ENCODE measurements at places on chromosomes 2 and 18. TPM values are rescaled to one million over a fixed set of nuclear protein-coding genes. Genes with fewer than 3 reads are reported as not detected.

GRCh38 chr2:238069877-238070276, 9.1 kb downstream of the SCLY start:
- no peak overlapping the region for H3K4me3 ChIP-seq
- no peak for DNase-seq
- no peaks in the 10 kb centered on the region for H3K4me1 ChIP-seq

DNA sequence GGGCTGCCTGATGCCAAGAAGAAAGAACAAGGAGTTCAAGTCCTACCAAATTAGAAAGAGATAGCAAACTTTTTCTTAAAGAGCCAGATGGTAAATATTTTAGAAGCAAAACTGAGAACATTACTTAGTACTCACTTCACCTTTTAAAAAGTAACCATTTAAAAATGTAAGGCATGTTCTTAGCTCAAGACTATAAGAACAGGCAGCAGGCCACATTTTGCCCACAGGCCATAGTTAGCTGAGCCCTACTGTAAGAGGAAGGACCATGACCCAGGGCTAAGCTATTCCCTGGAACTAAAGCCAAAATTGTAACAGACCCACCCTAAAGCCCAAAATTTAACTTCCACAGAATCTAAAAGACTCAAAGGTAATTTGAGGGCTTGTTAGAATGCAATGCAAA, 31.3 kb downstream of the USP40 start:
- H3K4me3 ChIP-seq = no peak overlapping the region
- H3K36me3 ChIP-seq = peaks cover 32% of the 10 kb centered on the region
- no peaks in the 10 kb centered on the region for H3K27me3 ChIP-seq
- peaks cover 4% of the 10 kb centered on the region for H3K4me1 ChIP-seq
- H3K27ac ChIP-seq = no peak overlapping the region
- no peak for DNase-seq

DNA sequence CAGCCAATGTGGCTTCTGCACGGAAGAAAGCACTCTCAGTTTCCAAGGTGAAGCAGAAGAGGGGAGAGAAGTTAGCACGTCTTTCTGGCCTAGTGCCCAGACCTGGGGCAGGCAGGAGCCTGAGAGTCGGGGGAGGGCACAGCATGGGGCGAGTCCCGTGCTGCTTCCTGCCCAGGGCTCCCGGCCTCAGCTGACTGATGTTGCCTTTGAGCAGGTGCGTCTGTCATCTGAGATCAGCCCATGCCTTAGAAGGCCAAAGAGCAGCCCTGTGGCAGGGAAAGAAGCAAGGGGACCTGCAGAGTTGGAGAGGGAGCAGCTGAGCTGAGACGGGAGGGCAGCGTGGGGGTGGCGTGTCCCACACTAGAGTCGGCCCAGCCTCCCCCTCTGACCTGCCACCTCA, 3.3 kb downstream of the KCNIP3 start:
- no peak overlapping the region for H3K4me3 ChIP-seq
- no peaks in the 10 kb centered on the region for H3K36me3 ChIP-seq
- no peak overlapping the region for H3K27ac ChIP-seq
- H3K4me1 ChIP-seq = peaks cover 16% of the 10 kb centered on the region

DNA sequence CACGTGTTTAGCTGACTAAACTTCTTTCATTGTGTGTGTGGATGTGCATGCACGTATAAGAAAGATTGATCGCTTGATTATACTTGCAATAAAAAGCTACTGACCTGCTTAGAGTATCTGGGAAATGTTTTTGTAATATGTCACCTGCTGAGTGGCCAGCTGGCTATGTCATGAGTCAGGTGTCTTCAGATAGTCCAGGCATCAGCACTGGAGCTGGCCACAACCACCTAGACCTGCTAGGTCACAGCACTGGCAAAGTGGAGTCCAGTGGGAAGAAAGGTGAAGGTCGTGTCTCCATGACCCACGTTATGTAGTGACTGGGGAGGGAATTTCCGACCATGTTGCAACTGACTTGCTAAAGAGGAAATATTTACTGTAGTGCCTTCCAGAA, 147.0 kb downstream of the ESCO1 start:
- peak; percentile 57 for DNase-seq
- no peak overlapping the region for H3K4me3 ChIP-seq
- no peaks in the 10 kb centered on the region for H3K36me3 ChIP-seq
- H3K4me1 ChIP-seq = 0 out of 2 replicates have a peak, but pooled peaks cover 4% of the 10 kb centered on the region
- no peak overlapping the region for H3K27ac ChIP-seq
- no peaks in the 10 kb centered on the region for H3K27me3 ChIP-seq

GRCh38 chr2:165898381-165898780, 55.2 kb downstream of the TTC21B start:
- H3K36me3 ChIP-seq = no peaks in the 10 kb centered on the region
- H3K4me1 ChIP-seq = no peaks in the 10 kb centered on the region
- H3K27ac ChIP-seq = no peak overlapping the region
- H3K4me3 ChIP-seq = no peak overlapping the region
- no peak for DNase-seq
- H3K27me3 ChIP-seq = no peaks in the 10 kb centered on the region

GRCh38 chr2:204051476-204051875, 114.9 kb downstream of the ICOS start:
- H3K4me1 ChIP-seq = no peaks in the 10 kb centered on the region
- H3K27ac ChIP-seq = no peak overlapping the region
- DNase-seq = no peak

- no peak for DNase-seq
- no peak overlapping the region for H3K27ac ChIP-seq
- no peaks in the 10 kb centered on the region for H3K36me3 ChIP-seq
- H3K4me3 ChIP-seq = no peak overlapping the region
- no peaks in the 10 kb centered on the region for H3K27me3 ChIP-seq
Observed at GRCh38 chr2:41580806-41581205, 467.0 kb upstream of the PKDCC start.

The UGT1A10 gene
- not detected for total RNA-seq

The ARHGAP25 gene
- total RNA-seq = not detected

The NT5DC4 gene
- 6.1 TPM for total RNA-seq

The SGO2 gene
- 25.0 TPM for total RNA-seq
